ENCODE measurements at places on chromosomes 11 and 22. TPM values are rescaled to one million over a fixed set of nuclear protein-coding genes. Genes with fewer than 3 reads are reported as not detected.

DNA sequence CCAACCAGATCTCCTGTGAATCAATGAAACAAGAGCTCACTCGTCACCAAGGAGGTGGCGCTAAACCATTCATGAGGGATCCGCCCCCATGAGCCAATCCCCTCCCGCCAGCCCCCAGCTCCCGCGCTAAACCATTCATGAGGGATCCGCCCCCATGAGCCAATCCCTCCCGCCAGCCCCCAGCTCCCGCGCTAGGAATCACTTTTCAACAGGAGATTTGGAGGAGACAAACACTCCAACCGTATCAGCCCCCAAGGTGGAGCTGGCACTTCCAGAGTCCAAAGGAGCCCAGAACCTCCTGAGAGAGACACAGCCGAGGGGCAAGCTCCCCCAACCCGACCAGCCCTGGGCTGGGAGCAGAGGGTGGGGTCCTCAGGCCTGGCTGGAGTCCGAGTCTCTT is 40.9 kb upstream of the PRR5 start:
- peak; percentile 41 for DNase-seq

DNA sequence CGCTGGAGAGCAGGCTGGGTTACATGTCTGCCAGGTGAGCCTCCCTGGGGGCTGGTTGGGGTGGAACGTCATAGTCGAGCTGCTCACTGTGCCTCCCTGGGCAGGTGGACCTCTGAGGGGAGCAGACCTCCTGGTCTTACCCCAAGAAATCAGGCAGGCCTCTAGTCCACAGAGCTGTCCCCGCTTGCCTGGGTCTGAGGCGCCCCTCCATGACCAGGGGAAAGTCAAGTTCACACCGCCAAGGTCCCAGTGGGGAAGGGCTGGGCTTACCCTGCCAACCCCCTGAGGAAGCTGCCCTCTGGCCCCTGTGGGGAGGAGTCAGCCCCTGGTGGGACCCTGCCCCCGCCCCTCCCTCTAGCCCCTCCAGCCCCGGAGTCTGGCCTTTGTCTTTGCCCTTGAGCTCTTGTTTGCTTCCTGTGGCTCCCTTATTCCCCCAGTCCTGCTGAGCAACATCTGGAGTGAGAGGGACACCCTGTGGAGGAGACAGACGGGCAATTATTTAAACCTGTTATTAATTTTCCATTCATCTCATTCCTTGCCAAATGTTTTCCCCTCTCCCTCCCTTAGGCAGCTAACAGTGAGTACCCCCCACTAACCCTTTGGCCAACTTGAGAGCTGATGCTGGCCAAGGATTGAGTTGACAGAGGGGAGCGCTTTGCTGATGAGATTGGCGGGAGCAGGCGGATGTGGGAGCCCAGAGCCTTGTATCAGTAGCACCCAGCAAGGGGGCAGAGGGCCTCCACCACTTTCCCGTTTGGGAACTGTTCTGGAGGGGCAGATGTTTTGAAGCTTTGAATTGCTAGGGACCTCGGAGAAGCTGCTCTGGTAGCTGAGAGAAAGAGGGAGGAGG is 83.4 kb downstream of the CEP164 start:
- DNase-seq: no peak

Gene KREMEN1
- 19.0 TPM for total RNA-seq

- DNase-seq: no peak
Observed at GRCh38 chr11:5307256-5308019, 5.7 kb upstream of the OR51B4 start.

Gene CDC42EP1
- 12.7 TPM for total RNA-seq

Gene OLFML1
- 0.35 TPM for total RNA-seq
